Activated CD4-positive, alpha-beta T cell treated with anti-CD3 and anti-CD28 coated beads, Interleukin-2, amount 10 ng/mL, durations not matched to agents 24 days and 14 days (primary cell): ENCODE measurements at places on chromosomes 1 and 21. TPM values are rescaled to one million over a fixed set of nuclear protein-coding genes. Genes with fewer than 3 reads are reported as not detected.

SAMSN1 gene
- total RNA-seq, result 86.4 and 92.7 TPM in 2 replicates

C8B gene
- total RNA-seq, result not detected in 2 replicates

PRKACB gene
- total RNA-seq, result 19.1 and 19.3 TPM in 2 replicates

REN gene
- not detected in 2 replicates for total RNA-seq

WDR64 gene
- total RNA-seq, result not detected in 2 replicates

F13B gene
- not detected in 2 replicates for total RNA-seq

RASSF5 gene
- total RNA-seq, result 193 and 196 TPM in 2 replicates

DNA sequence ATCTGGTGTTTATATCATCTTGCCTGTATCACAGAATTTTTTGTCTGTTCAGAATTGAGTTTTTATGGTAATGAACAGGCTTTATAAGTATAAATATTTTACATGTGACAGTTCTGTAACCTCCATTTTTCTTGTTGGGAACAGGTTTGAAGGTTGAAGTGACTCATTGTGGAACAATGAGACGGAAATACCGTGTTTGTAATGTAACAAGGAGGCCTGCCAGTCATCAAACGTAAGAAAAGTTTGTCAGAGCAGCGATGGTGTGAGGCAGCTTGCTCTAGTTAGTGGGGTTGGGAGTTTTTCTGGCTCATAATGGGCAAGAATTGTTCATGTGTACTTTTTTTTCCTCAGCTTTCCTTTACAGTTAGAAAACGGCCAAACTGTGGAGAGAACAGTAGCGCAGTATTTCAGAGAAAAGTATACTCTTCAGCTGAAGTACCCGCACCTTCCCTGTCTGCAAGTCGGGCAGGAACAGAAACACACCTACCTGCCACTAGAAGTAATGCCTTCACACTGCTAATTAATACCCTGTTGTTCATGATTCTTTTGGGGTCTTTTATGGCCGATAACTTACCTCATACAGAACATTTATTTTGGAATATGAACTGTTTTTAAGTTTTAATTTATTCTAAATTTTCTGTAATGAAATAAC lies 75.2 kb upstream of the TEKT2 start:
- DNase-seq, result no peak

DNA sequence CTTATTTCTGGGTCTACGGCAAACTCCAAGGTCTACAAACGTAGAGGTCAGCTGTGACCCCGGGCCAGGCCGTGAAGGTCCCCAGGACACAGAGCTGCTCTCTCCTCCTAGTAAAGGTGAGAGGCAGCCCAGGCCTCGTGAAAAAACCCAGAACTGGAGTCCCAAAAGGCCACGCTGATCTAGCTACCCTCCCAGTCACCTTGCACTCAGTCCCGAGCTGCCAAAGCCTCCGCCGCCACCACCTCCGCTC lies 125 bp downstream of the ATP5PF start:
- no peak for DNase-seq

- no peak for DNase-seq
Observed at GRCh38 chr1:117877823-117878222, 51.6 kb downstream of the GDAP2 start.

DNA sequence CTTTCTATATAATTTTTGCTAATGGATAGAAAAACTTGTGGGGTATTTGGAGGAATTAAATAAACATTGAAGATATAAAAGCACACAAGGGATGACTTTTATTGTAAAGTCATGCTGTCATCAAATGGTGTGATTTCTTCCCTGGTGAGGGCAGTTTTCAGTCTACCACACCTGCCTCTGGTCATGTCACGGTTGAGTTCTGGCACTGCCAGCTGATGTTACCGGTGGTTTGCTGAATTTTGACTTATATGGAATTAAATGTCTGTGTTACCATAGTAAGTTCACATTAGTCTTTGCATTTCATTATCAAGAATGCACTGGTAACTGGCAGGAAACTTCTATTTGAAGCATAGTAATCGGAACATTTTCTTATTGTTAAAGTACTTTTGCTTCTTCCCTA lies 13.4 kb downstream of the S1PR1 start:
- peak; percentile 40 for DNase-seq

DNA sequence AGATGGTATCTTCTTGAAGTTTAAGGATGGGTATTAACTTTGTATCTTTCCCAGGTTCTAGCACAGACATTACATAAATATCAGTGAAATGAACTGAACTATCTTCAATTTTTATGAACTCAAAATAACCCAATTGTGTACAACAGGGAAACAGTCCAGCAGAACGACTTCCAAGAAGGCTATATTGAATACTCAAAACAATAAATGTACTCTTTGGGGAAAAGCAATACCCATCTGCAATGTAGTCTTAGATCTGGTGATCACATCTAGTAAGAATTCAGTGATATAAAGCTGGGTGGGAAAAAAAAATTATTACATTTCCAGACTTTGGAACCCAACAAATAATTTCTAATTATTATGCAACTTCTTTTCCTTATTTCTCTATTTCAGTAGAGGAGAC lies 33.1 kb upstream of the GORAB start:
- DNase-seq, result no peak

GRCh38 chr1:64822621-64823020 lies 77.7 kb downstream of the RAVER2 start:
- peak; percentile 21 for DNase-seq

GRCh38 chr1:19479351-19480120 lies 5.8 kb downstream of the CAPZB start:
- no peak for DNase-seq

- no peak for DNase-seq
Observed at GRCh38 chr21:43733529-43734071, 14.7 kb downstream of the PDXK start.

GRCh38 chr1:95449516-95449915 lies 215.5 kb downstream of the RWDD3 start:
- DNase-seq, result no peak

DNA sequence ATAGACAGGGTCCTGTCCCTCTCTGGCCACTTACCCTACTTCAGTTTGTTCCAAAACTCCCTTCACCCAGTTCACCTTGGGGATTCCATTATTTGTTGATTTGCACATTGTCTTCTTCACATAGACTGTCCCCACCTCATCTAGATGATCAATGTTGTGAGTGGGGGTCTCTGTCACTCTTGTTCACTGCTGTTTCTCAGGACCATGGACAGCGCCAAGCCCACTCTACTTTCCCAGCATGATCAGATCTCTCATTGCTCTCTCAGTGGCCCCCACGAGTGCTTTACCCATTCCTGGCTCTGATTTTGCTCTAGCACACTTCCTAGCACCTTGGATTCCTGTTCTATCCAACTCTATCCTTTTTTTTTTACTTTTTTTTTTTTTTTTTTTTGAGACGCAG lies 45.4 kb upstream of the IGSF21 start:
- DNase-seq, result no peak

GRCh38 chr1:23376890-23377811 lies 7.5 kb upstream of the ZNF436 start:
- DNase-seq, result no peak

GRCh38 chr1:64699327-64699726 lies 45.5 kb upstream of the RAVER2 start:
- no peak for DNase-seq

DNA sequence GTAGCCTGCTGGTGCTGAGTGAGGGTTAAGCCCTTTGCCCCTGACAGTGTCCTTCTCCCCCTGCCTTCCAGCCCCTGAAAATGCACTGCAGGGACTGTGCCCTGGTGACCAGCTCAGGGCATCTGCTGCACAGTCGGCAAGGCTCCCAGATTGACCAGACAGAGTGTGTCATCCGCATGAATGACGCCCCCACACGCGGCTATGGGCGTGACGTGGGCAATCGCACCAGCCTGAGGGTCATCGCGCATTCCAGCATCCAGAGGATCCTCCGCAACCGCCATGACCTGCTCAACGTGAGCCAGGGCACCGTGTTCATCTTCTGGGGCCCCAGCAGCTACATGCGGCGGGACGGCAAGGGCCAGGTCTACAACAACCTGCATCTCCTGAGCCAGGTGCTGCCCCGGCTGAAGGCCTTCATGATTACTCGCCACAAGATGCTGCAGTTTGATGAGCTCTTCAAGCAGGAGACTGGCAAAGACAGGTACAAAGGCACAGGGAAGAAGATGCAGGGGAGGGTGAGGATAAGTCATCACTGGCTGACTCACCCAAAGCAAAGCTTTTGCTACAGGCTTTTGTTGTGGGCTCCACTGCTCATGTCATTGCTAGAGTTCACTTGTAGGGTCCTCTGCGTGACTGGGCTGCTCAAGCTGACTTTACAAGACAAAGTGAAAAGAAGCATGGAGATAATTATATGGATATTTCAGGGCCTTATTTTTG lies 174.9 kb downstream of the PIGK start:
- no peak for DNase-seq

DNA sequence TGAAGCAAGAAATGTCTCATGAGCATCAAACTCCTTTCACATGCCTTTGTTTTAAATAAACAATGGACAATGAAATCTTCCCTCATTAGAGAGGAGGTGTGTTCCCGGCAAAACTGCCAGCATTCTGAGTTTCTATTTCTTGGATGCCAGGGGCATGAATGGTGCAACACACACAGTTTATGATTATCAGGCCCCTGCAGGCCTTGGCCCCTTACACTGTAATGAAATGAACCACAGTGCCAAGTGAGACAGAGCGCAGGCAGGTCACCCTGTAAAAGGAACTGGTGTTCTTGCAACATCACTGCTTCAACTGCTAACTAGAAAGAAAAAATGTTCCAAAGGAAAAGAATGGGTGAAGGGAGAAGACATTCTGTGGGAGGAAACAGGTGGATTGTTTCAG lies 3.8 kb upstream of the PIGC start:
- DNase-seq, result no peak

DNA sequence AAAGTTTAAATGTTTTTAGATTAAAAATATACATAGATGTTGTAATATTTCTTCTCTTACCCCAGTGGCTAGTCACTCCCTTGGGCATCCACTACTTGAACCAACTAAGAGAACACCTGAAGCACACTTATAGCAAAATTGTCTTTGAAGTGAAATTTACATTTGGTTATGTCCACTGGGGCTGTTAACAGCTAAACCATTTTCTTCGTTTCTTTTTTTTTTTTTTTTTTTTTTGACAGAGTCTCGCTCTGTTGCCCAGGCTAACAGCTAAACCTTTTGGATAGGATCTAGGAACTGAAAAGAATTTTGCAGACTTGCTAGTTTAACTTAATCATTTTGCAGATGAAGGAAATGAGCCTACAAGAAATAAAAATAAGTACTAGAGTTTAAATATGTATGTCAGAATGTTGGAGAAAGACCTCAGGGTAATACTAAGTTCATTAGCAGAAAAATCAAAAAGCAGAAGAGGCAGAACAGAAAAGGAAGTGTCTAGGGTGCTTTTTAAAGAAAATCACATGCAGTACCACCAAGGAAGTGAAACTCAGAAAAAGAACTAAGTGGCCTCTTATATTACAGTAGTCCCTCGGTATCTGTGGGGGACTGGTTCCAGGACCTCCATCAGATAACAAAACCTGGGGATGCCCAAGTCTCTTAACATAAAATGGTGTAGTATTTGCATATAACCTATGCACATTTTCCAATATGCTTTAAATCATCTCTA lies 11.8 kb downstream of the DRAM2 start:
- no peak for DNase-seq
